PC-9 (cell line): ENCODE measurements at places on chromosomes 5 and 9.

DNA sequence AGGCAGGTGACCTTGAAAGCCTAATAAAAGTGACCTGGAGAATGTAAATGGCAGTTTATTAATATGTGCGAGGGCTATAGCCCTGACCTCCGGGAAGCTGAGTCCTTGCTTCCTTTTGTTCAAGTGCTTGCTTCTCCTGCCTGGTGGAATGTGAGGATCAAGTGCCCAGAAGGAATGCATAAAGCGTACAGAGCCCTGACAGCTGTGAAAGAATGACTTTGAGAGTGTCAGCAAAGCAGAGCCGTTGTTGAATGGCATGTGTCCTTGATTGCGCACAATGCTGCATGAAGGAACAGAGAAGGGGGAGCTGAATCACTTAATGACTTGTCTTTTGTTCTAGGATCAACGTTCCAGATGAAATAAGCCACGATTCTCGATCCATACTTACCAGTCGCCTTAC lies 133.0 kb downstream of the SLF1 start:
- no peak overlapping the region for H3K4me3 ChIP-seq
- no peaks in the 10 kb centered on the region for H3K27me3 ChIP-seq
- no peaks in the 10 kb centered on the region for H3K4me1 ChIP-seq

DNA sequence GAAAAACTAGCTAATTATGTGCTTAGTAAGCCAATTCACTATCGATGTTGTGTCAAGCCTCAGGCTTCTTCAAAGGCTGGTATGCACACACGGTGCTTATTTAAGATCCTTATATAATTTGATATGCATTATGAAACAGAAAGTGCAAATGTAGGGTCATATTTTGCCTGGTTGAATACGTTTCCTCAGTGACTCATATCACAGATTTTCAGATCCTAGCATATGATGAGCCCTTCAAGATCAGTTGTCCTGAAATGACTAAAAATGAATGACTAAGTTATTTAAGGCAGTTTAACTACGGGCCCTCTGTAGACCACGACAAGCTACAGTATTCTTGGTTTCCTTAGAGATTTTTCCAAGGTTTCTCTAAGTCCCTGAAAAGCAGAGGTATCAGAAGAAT lies 778.3 kb downstream of the PRELID2 start:
- H3K27ac ChIP-seq: no peak overlapping the region
- DNase-seq: no peak
- no peaks in the 10 kb centered on the region for H3K36me3 ChIP-seq
- no peak overlapping the region for H3K4me3 ChIP-seq
- H3K27me3 ChIP-seq: no peaks in the 10 kb centered on the region

GRCh38 chr5:82275216-82275664 lies 2.9 kb downstream of the RPS23 start:
- no peak overlapping the region for H3K4me3 ChIP-seq
- peaks cover 40% of the 10 kb centered on the region for H3K36me3 ChIP-seq
- no peaks in the 10 kb centered on the region for H3K27me3 ChIP-seq
- DNase-seq: no peak
- no peak overlapping the region for H3K27ac ChIP-seq
- H3K4me1 ChIP-seq: peaks cover 17% of the 10 kb centered on the region

GRCh38 chr5:120942596-120943350 lies 478.7 kb downstream of the PRR16 start:
- H3K27me3 ChIP-seq: no peaks in the 10 kb centered on the region
- H3K36me3 ChIP-seq: no peaks in the 10 kb centered on the region
- H3K4me3 ChIP-seq: no peak overlapping the region
- no peak for DNase-seq
- H3K4me1 ChIP-seq: no peaks in the 10 kb centered on the region

DNA sequence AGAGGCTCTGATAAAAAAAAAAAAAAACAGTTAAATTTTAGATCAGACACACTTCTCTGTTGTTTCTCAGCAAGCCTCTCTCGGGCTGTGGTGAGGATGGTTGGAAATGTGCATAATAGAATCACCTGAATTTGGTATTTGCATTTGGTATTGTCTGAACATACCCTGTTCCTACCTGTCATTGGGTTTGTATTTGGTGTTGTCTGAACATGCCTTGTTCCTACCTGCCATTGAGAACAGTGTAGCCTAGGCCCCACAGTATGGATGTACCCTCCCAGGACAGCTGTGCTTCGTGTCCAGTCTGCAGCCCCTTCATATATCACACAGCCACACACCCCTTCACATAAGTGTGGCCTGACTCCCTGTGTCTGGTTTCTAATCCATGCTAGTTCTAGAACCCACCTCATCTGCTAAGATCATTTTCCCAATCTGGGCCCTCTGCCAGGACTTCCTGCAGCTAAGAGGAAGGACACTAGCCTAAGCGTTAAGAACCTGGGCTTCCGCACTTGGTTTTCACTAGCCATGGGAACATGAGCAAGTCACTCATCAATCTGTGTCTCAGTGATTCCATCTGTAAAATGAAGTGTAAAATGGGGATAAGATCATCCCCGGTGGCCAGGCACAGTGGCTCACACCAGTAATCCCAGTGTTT lies 49.2 kb downstream of the ITGA2 start:
- no peak for DNase-seq
- H3K4me1 ChIP-seq: peaks cover 56% of the 10 kb centered on the region
- H3K36me3 ChIP-seq: peaks cover 11% of the 10 kb centered on the region
- H3K27me3 ChIP-seq: no peaks in the 10 kb centered on the region

DNA sequence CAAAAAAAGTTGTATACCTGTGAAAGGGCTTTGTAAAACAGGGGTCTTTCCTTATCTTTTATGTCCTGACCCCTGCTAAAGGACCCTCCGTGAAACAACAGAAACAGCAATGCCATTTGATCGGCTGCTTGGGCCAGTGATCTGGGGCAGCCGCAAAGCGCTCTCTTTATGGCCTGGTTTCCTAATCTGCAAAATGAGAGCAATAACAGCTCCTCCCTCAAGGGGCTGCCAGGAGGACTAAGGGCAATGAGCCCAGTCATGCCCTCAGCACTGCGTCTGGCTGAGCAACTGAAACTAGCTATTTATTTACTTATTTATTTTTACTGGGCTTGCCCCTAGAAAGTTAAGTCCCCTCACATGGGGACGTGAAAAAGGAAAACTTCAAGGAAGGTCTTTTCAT lies 18.3 kb downstream of the CMBL start:
- peaks cover 26% of the 10 kb centered on the region for H3K4me1 ChIP-seq
- 0 out of 2 replicates have a peak overlapping the region, but pooled peaks have one; percentile 12 for H3K4me3 ChIP-seq
- H3K27ac ChIP-seq: peak overlapping the region; percentile 96

DNA sequence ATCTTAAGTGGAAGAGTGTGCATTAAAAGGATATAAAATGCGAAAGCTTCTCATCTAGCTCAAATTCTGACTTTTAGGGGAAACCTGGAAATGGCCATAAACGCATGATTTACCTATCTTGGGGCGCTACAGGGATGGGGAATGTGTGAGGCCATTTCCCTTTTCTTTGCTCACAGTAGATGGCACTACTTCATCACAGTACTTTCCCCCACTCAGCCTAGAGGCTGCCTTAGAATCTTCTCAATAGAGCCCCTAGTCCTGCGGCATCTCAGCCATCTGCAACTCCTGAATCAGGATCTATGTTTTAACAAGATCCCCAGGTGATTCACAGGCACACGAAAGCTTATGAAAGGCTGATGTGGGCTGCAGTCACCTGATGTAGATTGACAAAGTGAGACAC lies 110.8 kb downstream of the LHFPL2 start:
- H3K4me3 ChIP-seq: no peak overlapping the region
- no peak for DNase-seq
- H3K27ac ChIP-seq: no peak overlapping the region

GRCh38 chr5:108083232-108083631 lies 298.7 kb downstream of the FBXL17 start:
- H3K27me3 ChIP-seq: no peaks in the 10 kb centered on the region
- DNase-seq: no peak
- no peaks in the 10 kb centered on the region for H3K4me1 ChIP-seq

- no peak for DNase-seq
- no peak overlapping the region for H3K27ac ChIP-seq
- no peaks in the 10 kb centered on the region for H3K27me3 ChIP-seq
- H3K4me1 ChIP-seq: no peaks in the 10 kb centered on the region
- no peak overlapping the region for H3K4me3 ChIP-seq
Observed at GRCh38 chr9:2745560-2746380, 28.5 kb downstream of the KCNV2 start.

DNA sequence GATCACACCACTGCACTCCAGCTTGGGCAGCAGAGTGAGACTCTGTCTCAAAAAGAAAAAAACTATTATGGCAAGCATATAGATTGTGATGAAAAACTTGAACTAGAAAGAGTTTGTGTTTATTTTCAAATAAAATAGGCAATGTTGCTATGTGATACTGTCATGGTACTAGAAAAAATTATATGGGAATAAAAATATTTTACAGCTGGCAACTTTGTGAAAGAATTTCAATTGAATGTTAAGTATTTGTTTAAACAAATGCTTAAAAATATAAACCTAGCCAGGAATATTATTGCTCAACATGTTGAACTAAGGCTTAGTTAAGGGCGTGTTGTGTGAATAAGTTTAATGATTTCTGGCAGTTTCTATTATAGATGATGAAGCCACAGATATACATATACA lies 31.7 kb downstream of the HSDL2 start:
- H3K36me3 ChIP-seq: peaks cover 17% of the 10 kb centered on the region
- H3K27me3 ChIP-seq: no peaks in the 10 kb centered on the region
- H3K4me1 ChIP-seq: no peaks in the 10 kb centered on the region
- no peak overlapping the region for H3K27ac ChIP-seq

DNA sequence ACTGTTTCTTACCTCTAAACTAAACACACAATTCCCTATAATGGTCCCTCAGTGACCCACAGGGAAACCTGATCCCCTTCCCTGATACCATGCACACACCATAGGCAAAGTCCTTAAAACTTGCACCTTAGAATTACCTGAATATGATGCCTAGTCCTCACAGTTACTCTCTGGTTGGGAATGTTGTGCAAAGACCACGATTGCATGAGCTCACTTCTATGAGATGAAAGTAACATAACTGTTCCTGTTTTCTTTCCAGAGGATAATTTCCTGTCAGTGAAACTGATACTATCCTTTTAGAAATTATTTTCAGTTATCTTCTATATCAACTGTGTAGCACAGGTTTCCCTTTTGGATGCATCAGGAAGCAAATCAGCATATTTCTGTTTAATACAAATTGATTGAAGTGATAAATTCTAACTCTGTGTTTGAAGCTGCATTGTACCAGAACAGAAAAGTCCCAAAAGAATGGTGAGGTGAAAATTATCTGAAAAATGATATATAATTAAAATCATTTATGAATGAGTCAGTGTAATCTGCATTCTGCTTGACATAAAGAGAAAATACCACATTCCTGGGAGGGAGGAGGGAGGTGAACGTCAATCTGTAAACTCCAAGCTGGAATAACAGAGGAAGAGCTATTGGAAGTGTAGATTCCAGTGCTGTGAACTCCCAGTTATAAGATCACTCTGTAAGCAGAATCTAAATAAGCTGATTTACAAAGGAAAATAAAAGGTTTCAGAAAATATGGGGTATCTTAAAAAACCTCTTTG lies 51.2 kb upstream of the TNFAIP8 start:
- no peak overlapping the region for H3K27ac ChIP-seq
- no peaks in the 10 kb centered on the region for H3K36me3 ChIP-seq
- H3K4me3 ChIP-seq: no peak overlapping the region
- H3K27me3 ChIP-seq: no peaks in the 10 kb centered on the region
- peaks cover 45% of the 10 kb centered on the region for H3K4me1 ChIP-seq

- no peak overlapping the region for H3K27ac ChIP-seq
- H3K36me3 ChIP-seq: no peaks in the 10 kb centered on the region
- DNase-seq: no peak
- H3K27me3 ChIP-seq: no peaks in the 10 kb centered on the region
- no peak overlapping the region for H3K4me3 ChIP-seq
Observed at GRCh38 chr5:158020555-158021418, 161.8 kb upstream of the CLINT1 start.

DNA sequence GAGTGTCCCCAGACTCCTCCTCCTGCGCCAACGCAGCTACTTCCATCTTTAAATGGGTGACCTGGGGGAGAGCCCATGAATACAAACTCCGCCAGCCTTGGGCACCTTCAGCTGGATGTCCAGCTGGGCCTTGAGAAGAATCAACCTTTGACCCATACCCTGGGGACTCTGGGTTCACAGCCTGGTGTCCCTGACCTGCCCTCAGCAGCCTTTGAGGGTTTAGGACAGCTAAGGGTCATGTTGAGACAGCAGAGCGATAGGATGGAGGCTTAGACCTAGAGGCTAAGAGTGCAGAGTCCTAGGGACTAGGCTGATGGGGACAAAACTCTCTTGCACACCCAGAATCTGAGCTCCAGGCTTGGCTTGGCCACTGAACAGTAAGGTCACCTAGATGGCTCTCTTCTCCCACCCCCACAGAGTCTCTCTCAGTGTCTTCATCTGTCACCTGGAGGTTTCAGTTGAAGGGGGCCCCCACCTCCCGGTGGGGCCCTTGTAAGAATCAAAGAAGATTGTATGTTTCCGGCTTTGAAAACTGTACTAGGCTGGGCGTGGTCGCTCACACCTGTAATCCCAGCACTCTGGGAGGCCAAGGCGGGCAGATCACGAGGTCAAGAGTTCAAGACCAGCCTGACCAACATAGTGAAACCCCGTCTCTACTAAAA lies 6.7 kb upstream of the AQP3 start:
- no peaks in the 10 kb centered on the region for H3K27me3 ChIP-seq
- no peak for DNase-seq

- no peak overlapping the region for H3K4me3 ChIP-seq
- no peaks in the 10 kb centered on the region for H3K4me1 ChIP-seq
- no peak overlapping the region for H3K27ac ChIP-seq
- H3K27me3 ChIP-seq: no peaks in the 10 kb centered on the region
- no peaks in the 10 kb centered on the region for H3K36me3 ChIP-seq
Observed at GRCh38 chr9:76610011-76610352, 151.0 kb downstream of the GCNT1 start.

- DNase-seq: no peak
- H3K27me3 ChIP-seq: no peaks in the 10 kb centered on the region
- no peaks in the 10 kb centered on the region for H3K4me1 ChIP-seq
- H3K4me3 ChIP-seq: no peak overlapping the region
- H3K27ac ChIP-seq: no peak overlapping the region
Observed at GRCh38 chr5:98540056-98540455, 233.4 kb upstream of the RGMB start.

DNA sequence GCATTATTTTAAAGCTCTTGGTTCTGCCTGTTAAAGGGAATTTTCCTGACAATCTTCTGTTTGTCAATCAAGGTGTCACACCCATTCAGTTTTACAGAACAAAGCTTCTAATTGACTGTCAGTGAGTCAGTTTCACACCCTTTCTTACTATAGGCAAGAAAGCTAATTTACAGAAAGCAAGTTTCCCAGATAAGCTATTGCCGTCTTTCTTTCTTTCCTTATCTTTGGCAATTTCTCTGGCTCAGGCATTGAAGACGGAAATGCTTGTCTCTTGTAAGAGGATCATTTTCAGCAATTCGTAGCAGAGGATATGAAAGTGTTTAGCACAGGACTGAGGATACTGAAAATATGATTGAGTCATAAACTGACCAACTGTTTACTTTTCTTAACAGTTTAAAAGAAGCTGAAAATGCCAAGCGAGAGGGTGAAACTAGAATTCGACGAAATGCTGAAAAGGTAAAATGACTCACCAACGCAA lies 27.0 kb downstream of the SPINK5 start:
- H3K36me3 ChIP-seq: no peaks in the 10 kb centered on the region
- no peak overlapping the region for H3K4me3 ChIP-seq
- H3K4me1 ChIP-seq: no peaks in the 10 kb centered on the region; the same call in 1 of the 2 replicates
- H3K27me3 ChIP-seq: no peaks in the 10 kb centered on the region
